Articular chondrocyte of knee joint (primary cell): ENCODE measurements at places on chromosomes 1 and 21. TPM values are rescaled to one million over a fixed set of nuclear protein-coding genes. Genes with fewer than 3 reads are reported as not detected.

Gene RUNX1
- total RNA-seq, result 104 and 162 TPM in 2 replicates

Gene ZFP69B
- total RNA-seq, result 3.5 and 3.9 TPM in 2 replicates

Gene RIPPLY3
- 0.11 TPM in 1 of 2 replicates, not detected in the other for total RNA-seq

Gene TMEM269
- 0.11 TPM in 1 of 2 replicates, not detected in the other for total RNA-seq

Gene C1orf74
- total RNA-seq, result 2.6 and 3.4 TPM in 2 replicates
